ENCODE measurements at places on chromosomes 6 and 20.

GRCh38 chr6:170038708-170039107 is 252.2 kb downstream of the DLL1 start:
- no peak for DNase-seq

DNA sequence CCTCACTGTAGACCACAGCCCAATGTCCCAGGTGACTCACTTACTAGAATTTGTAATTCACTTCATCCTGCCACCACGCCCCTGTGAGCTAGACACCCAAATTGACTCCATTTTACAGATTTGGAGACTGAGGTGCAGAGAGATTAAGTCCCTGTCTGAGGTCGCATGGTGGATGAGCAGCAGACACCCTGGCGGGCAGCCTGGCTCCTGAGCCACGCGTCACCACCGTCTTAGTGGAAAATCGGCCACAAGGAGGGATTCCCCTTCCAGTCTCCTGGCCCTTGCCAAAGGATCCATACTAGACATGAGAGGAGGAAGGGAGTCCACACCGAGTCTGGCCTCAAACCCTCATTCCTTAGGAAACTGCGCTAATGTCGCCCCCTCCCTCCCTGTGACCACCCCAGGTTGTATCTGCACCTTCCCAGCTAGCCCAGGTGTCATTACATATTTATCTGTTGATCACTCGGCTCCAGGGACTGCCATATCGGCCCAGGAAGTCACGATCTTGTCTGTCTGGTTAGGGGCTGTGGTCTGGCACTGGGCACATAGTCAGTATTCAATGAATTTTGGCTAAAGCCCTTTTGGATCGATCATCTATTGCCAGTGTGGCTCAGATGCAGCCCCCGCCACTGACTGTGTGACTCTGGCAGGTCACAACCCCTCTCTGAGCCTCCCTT is 25.7 kb upstream of the PTGIS start:
- peak; percentile 19 for DNase-seq

GRCh38 chr20:18683839-18684238 is 96.0 kb downstream of the DTD1 start:
- DNase-seq = no peak

DNA sequence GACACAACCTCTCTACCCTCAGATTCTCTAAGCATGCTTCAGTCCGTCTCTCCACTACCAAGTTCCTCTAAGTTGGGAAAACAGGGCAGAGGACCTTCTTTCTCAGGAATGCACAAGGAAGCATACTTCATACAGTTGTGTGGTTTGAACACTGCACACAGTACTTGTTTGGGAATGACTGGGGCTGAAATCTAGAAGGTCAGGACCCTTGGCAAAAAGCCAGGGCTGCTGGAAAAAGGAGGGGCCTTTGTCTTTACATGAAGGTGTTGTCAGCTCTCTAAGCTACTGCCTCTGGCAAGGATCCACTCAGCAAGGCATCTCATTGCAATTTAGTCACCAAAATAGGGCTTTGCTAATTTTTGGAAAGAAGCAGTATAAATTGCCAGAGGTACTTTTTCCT is 20.7 kb upstream of the HEY2 start:
- DNase-seq = no peak

DNA sequence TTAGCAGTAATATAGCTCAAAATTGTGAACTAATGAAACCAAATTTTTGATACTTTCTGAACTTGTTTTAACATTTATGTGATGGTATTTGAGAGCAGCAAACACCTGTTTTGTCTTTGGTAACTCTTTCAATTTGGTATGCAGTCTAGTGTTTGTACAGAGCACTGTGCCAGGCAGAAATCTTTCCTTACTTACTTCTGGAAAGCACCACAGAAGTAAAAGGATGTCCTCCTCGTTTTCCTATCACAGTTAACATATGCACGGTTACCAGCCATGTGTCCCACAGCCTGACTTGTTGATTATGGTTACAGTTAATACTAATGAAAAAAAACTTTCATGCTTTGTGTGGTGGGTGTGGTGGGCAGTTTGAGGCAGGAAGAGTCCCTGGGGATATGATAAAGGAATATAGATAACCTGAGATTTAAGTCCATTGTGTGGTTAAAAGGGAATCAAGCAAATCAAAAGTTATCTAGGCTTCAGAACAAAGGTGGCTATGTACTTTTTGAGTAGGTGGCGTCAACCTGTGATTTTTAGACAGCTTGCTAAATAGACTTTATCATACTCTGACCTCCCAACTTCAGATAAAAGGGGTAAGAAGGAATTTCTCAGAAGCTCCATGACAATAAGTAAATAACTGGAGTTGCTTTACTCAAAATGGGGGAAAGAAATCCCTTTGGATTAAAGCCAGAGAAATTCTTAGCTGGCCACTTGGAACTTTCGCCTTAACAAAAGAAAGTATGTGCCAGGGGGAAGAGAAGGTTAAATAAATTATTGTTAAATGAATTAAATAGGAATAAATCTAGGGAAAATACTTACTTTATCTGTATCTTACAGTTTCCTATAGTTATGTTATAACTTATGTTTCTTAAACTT is 20.1 kb upstream of the COL10A1 start:
- no peak for DNase-seq

- DNase-seq = no peak
Observed at GRCh38 chr20:17810847-17811627, 111.3 kb downstream of the BANF2 start.

- no peak for DNase-seq
Observed at GRCh38 chr20:62151225-62151624, 7.7 kb downstream of the SS18L1 start.

DNA sequence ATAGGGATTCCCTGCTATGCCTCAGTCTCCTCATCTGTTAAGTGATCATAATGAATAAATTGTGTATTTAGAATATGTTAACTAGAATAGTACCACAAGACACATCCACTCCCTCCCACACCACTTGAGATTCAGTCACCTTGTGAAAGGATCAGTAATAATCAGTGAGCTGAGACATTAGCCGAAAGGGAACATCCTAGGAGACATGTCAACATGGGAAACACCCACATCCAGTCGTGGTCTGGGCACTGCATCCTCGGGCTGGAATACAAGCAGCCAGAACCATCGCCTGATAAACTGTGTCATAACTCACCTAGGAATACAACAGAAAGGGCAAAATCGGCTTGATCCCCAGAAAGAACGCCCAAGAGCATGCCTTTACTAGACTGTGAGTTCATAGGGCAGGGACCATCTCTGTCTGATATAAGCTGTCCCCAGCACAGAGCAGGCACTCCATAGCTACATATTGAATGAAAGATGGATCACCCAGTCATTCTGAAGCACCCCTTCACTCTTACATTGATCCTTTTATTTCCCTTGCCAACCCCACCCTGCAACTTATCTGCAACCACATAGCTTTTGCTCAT is 23.9 kb downstream of the RIPOR2 start:
- DNase-seq = no peak

- no peak for DNase-seq
Observed at GRCh38 chr6:17584241-17584803, 15.8 kb upstream of the FAM8A1 start.

GRCh38 chr6:124530926-124531325 is 431.3 kb upstream of the RNF217 start:
- no peak for DNase-seq

GRCh38 chr6:82908661-82909060 is 157.0 kb downstream of the UBE3D start:
- DNase-seq = no peak

GRCh38 chr6:15305909-15306308 is 60.0 kb downstream of the JARID2 start:
- no peak for DNase-seq

DNA sequence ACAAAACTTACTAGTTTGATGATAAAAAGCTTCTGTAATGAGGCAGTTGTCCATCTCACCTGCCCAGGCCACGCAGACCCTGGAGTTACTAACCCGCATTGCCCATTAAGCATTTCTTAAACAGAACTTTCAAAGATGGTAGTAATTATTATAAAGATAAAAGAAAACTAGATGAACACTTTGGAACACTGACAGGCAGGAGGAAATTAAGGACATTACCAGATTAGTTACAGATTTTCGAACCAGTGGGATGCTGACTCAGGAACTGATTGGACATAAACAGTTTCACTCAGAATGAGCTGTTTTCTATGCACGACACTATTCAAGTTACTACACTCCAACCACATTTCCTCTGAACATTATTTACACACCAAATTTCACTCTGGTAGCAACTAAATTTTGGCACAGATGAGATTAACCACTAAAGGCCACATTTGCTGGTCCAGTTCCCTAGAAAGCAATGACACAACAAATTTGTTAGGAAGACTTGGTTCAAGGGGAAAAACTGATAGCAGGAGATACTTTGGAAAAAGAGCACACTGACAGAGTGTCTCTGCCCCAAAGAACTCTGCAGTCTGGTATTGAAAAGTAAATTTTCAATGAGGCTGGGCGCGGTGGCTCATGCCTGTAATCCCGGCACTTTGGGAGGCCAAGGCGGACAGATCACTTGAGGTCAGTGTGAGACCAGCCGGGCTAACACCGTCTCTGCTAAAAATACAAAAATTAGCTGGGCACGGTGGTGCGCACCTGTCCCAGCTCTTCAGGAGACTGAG is 3.0 kb downstream of the ROMO1 start:
- DNase-seq = no peak

GRCh38 chr6:105784179-105784578 is 302.0 kb upstream of the PRDM1 start:
- no peak for DNase-seq

- DNase-seq = no peak
Observed at GRCh38 chr6:6412700-6413099, 92.2 kb upstream of the F13A1 start.

- no peak for DNase-seq
Observed at GRCh38 chr6:144006736-144007477, 1.2 kb downstream of the PLAGL1 start.
